ENCODE measurements at places on chromosomes 7 and 10.

GRCh38 chr7:135661311-135662122, 797 bp upstream of the STMP1 start:
- peak; percentile 89 for DNase-seq

GRCh38 chr10:5387169-5387568, 17.5 kb downstream of the TUBAL3 start:
- no peak for DNase-seq

DNA sequence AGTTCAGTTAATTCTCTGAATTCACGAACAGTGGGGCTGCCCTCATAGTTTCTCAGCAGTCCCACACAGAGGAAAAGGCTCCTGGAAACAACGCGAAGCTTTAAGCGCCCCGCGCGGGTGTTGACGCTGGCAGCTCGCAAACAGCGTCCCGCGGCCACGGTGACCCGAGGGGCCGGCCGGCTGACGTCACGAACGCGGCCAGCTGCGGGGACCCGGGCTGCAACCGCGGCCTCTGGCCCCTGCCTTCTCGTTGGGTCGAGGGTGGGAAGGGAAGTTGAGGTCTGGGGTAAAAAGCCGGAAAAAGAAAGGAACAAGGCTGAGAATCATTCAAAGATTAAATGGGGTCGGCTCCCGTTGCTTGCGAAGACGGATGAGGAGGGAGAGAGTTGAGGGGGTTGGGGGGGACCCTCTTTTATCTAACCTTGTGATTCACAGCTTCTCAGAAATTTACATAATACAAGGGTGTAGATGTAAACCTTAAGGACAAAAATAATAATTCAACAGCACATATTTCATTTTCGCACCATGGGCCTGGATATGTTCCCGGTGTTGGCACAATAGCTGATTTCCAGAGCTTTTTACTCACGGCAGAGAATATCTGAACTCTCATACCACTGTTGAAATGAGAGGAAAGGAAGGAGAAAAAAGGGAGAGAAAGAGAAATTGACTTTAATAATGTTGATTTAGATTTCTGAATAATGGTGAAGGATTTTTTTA, 7.3 kb upstream of the FEZF1 start:
- DNase-seq: no peak

- DNase-seq: peak; percentile 71
Observed at GRCh38 chr7:518630-519483, 789 bp downstream of the PDGFA start.

GRCh38 chr10:14601872-14602725, 172.6 kb downstream of the FAM107B start:
- peak; percentile 89 for DNase-seq

DNA sequence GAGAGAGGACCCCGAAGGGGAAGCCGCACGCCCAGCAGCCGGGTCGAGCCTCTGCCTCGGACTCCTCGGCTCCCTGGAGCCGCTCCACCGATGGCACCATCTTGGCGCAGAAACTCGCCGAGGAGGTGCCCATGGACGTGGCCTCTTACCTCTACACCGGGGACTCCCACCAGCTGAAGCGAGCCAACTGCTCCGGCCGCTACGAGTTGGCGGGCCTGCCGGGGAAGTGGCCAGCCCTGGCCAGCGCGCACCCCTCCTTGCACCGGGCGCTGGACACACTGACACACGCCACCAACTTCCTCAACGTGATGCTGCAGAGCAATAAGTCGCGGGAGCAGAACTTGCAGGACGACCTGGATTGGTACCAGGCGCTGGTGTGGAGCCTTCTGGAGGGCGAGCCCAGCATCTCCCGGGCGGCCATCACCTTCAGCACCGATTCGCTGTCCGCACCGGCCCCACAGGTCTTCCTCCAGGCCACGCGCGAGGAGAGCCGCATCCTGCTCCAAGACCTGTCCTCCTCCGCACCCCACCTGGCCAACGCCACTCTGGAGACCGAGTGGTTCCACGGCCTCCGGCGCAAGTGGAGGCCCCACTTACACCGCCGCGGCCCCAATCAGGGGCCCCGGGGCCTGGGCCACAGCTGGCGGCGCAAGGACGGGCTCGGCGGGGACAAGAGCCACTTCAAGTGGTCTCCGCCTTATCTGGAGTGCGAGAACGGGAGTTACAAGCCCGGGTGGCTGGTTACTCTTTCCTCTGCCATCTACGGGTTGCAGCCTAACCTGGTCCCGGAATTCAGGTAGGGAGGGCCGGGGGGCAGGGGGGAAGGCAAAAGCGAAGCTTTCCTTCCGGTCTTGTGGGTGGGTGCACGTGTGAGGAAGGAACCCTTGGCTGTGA, 973 bp downstream of the GPR158 start:
- DNase-seq: no peak

DNA sequence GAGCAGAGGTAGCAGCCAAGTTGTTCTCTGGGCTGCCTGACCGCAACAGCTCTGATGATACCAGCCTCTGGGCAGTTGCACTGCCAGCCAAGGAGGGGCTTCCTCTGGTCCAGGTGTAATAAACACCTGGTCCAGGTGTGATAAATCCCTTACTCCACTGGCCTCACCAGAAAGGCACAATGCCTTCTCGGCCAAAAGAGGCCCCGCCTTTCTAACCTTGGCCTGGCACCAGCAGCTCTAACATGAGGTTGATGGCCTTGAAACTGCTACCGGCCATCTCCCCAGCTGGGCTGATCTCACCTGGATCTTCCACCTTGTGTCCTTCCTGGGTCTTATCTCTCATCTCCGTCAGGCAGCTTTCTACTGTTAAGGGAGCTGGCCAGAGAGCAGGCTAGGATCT, 45.5 kb upstream of the PDZD8 start:
- DNase-seq: no peak

GRCh38 chr7:141785706-141786552, 4.1 kb upstream of the TAS2R5 start:
- DNase-seq: peak; percentile 54

DNA sequence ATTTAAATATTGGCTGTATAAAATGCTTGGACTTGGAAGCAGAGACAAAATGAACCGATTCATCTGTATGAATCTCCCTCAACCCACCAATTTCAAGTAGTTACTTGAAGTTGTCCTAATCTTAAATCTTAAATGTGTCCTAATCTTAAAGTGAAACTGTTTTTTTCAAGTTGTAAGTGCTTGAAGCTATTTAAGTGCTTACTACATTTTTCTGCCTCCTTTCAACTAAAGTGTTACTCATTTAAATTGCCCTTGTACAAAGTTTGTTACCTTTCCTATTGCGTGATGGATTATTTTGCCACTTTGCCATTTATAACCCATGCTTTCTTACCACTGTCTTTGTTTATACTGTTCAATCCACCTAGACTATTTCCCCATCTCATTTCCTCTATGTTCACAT, 2.8 kb downstream of the BCAP29 start:
- DNase-seq: no peak

- no peak for DNase-seq
Observed at GRCh38 chr10:48625826-48626134, 20.9 kb upstream of the ARHGAP22 start.

- DNase-seq: no peak
Observed at GRCh38 chr7:66542528-66543269, 86.0 kb upstream of the KCTD7 start.

Measured in KBM-7 (cell line).